ENCODE measurements at places on chromosomes 13 and 19. TPM values are rescaled to one million over a fixed set of nuclear protein-coding genes. Genes with fewer than 3 reads are reported as not detected.

The SLAIN1 gene
- total RNA-seq, result 44.2 TPM

The MAP4K1 gene
- total RNA-seq, result 337 TPM

The ANKRD24 gene
- 0.82 TPM for total RNA-seq

The GRIN2D gene
- 0.18 TPM for total RNA-seq
